ENCODE measurements at places on chromosomes 11 and 22. TPM values are rescaled to one million over a fixed set of nuclear protein-coding genes. Genes with fewer than 3 reads are reported as not detected.

PLA2G3 gene
- not detected for polyA plus RNA-seq

PCNX3 gene
- polyA plus RNA-seq, result 13.3 TPM

THY1 gene
- polyA plus RNA-seq, result 90.1 TPM

TRIM48 gene
- not detected for polyA plus RNA-seq

GRIA4 gene
- 0.19 TPM for polyA plus RNA-seq

FGF3 gene
- not detected for polyA plus RNA-seq

DEFB131B gene
- not detected for polyA plus RNA-seq

SEC14L2 gene
- polyA plus RNA-seq, result 2.7 TPM

CASP1 gene
- polyA plus RNA-seq, result 24.5 TPM

TMEM191C gene
- 0.64 TPM for polyA plus RNA-seq

DEPDC7 gene
- 2.2 TPM for polyA plus RNA-seq

PGM2L1 gene
- 1.7 TPM for polyA plus RNA-seq

PACSIN2 gene
- 24.6 TPM for polyA plus RNA-seq

EHF gene
- 14.9 TPM for polyA plus RNA-seq

RFPL1 gene
- polyA plus RNA-seq, result 0.06 TPM

DRICH1 gene
- polyA plus RNA-seq, result 0.18 TPM

OR8D4 gene
- not detected for polyA plus RNA-seq

GRM5 gene
- polyA plus RNA-seq, result 0.01 TPM

IRAG1 gene
- 5.2 TPM for polyA plus RNA-seq

PHF21B gene
- 0.34 TPM for polyA plus RNA-seq

WBP2NL gene
- polyA plus RNA-seq, result 1.1 TPM

SYT8 gene
- polyA plus RNA-seq, result 7.6 TPM

TRIM49 gene
- not detected for polyA plus RNA-seq

SPI1 gene
- 49.3 TPM for polyA plus RNA-seq

C11orf87 gene
- 0.02 TPM for polyA plus RNA-seq

BACE1-AS gene
- polyA plus RNA-seq, result 2.6 TPM

OOSP3 gene
- polyA plus RNA-seq, result not detected

MIOX gene
- 0.38 TPM for polyA plus RNA-seq

STK33 gene
- polyA plus RNA-seq, result not detected

MRPL49 gene
- 30.9 TPM for polyA plus RNA-seq

ACR gene
- polyA plus RNA-seq, result 1.1 TPM

NCAM1 gene
- 1.4 TPM for polyA plus RNA-seq

NPTXR gene
- 3.6 TPM for polyA plus RNA-seq

NNMT gene
- polyA plus RNA-seq, result 1,953 TPM

MMP12 gene
- polyA plus RNA-seq, result 0.09 TPM

SOX10 gene
- polyA plus RNA-seq, result 2.1 TPM

PHLDA2 gene
- 6.7 TPM for polyA plus RNA-seq

SBF2 gene
- polyA plus RNA-seq, result 6.0 TPM

TSGA10IP gene
- not detected for polyA plus RNA-seq

ADAMTS8 gene
- polyA plus RNA-seq, result 0.28 TPM

SHANK2 gene
- 3.2 TPM for polyA plus RNA-seq

PHOX2A gene
- polyA plus RNA-seq, result 0.08 TPM

TUBA8 gene
- polyA plus RNA-seq, result 3.7 TPM

LRRC56 gene
- 0.86 TPM for polyA plus RNA-seq

MOGAT2 gene
- 0.18 TPM for polyA plus RNA-seq

OR51B5 gene
- not detected for polyA plus RNA-seq

TREH gene
- polyA plus RNA-seq, result 2.0 TPM

SCGB2A2 gene
- 0.22 TPM for polyA plus RNA-seq

RFPL2 gene
- not detected for polyA plus RNA-seq

DMC1 gene
- polyA plus RNA-seq, result 0.16 TPM

CBX6 gene
- polyA plus RNA-seq, result 9.6 TPM

CHRDL2 gene
- 0.22 TPM for polyA plus RNA-seq

JAML gene
- 0.87 TPM for polyA plus RNA-seq

C11orf97 gene
- not detected for polyA plus RNA-seq

HBB gene
- polyA plus RNA-seq, result 41.6 TPM

CNGA4 gene
- polyA plus RNA-seq, result 0.56 TPM

CATSPER1 gene
- polyA plus RNA-seq, result not detected

All from adipose tissue (tissue), 3 donors.